Osteoblast (primary cell): ENCODE measurements at places on chromosomes 6 and 20. TPM values are rescaled to one million over a fixed set of nuclear protein-coding genes. Genes with fewer than 3 reads are reported as not detected.

The GGTLC1 gene
- not detected in 2 replicates for total RNA-seq

The IBTK gene
- total RNA-seq: 70.6 and 72.8 TPM in 2 replicates

- H3K36me3 ChIP-seq: no peaks in the 10 kb centered on the region
- peaks cover 60% of the 10 kb centered on the region for H3K27me3 ChIP-seq
- DNase-seq: peak; percentile 86
- H3K4me3 ChIP-seq: peak overlapping the region; percentile 77
- H3K4me1 ChIP-seq: peaks cover 6% of the 10 kb centered on the region
Measured at GRCh38 chr6:6002848-6003620, 3.7 kb downstream of the NRN1 start.

DNA sequence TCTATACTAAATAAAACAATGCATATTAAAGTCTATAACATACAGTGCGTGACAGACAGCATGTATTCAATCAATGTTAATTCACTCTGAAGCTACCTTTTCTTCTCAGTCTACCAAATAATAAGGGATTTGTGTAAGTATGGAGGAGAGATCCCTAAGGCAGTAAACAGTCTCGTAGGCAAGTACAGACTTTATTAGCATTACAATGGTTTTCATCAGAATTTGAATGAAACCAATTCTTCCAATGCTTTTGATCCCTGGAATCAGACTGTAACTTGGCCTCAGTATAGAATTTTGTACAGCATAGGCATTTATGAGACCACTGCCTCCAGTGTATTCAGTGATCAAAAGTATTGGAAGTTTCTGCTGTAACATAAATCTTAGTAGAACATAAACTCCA, 19.5 kb downstream of the LYRM4 start:
- no peaks in the 10 kb centered on the region for H3K4me1 ChIP-seq
- H3K27me3 ChIP-seq: no peaks in the 10 kb centered on the region
- H3K27ac ChIP-seq: no peak overlapping the region

DNA sequence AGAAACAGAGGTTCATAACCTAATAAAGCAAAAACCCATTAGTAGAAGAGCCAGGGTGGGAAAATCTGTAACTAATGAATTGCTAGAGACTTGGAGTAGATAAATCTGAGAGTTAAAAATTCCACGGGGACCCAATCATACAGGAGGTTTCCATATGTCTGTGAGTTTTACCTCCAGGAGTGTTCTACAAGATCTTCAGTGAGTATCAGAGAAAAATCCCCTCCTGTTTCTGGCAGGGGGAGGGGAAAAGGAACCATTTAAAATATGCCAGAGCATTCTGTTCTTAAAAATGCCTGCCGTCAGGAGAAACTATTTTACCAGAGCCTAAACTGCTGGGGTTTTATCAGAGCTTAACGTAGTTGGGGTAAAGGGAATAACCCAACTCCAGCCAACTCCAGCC, 54.0 kb upstream of the PLN start:
- no peak for DNase-seq
- peaks cover 6% of the 10 kb centered on the region for H3K4me1 ChIP-seq
- H3K36me3 ChIP-seq: peaks cover 15% of the 10 kb centered on the region
